ENCODE measurements at places on chromosomes 7 and 10.
A peak's percentile ranks its signal among the peaks of the same experiment; 100 is the strongest.

DNA sequence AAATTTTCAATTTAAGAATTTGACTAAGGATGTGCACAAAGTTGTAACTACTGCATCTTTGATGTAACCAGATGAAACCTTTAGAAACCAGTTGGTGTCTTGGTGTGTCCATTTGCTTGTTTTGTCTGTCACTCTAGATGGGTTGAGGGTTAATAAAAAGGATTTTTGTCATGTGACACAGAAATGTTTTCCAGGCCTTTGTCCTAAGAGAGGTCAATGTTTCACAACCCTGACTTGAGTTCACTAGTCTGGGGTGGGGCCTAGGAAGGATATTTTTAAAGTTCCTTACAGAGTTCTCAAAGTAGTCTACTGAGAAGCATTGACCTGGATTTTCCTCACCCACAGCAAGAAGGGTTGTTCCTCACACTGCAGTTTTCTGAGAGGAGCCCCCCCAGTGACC lies 90.3 kb downstream of the HERPUD2 start:
- DNase-seq, result no peak

GRCh38 chr10:23966504-23967051 lies 242.4 kb upstream of the KIAA1217 start:
- no peak for DNase-seq

DNA sequence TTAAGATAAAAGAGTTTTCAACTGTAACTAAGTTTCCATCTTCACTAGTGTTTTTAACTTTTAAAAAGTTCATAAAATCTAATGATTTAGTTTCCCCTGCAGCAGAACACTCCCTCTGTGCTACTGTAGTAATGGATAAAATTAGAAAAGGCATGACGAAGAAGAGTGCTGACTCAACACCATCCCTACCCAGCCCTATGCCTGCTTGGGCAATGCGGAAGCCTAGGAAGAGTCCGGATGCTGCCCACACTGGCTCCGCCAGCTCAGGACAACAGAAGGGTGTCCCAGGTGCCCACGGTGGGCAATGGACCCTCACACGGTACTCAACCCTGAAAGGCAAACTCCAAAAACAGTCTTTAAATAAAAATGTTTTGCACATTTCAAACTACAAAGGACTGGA lies 118.2 kb downstream of the LARP4B start:
- DNase-seq, result no peak

GRCh38 chr7:29415215-29415614 lies 148.4 kb upstream of the PRR15 start:
- DNase-seq, result no peak

DNA sequence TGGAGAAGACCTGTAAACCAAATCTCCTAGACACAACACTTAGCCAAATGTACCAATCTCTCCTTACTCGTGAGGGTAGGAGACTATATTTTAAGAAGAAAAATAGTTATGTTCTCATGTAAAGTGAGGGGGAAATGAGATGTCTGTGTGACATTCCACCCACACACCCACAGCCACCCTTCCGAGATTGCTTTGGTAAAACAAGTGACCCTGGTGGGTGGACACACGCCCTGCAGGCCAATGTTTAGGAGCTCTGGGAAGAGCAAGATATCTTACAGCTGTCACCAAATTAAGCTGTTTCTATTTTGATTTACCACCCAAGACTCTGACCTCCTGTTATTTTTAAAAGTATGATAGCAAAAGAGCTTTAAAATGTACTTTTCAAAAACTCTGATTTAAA lies 147.2 kb upstream of the PFKP start:
- no peak for DNase-seq

GRCh38 chr10:127942811-127943210 lies 35.9 kb downstream of the PTPRE start:
- no peak for DNase-seq

GRCh38 chr10:44965651-44966097 lies 6.1 kb downstream of the RASSF4 start:
- peak; percentile 13 for DNase-seq

DNA sequence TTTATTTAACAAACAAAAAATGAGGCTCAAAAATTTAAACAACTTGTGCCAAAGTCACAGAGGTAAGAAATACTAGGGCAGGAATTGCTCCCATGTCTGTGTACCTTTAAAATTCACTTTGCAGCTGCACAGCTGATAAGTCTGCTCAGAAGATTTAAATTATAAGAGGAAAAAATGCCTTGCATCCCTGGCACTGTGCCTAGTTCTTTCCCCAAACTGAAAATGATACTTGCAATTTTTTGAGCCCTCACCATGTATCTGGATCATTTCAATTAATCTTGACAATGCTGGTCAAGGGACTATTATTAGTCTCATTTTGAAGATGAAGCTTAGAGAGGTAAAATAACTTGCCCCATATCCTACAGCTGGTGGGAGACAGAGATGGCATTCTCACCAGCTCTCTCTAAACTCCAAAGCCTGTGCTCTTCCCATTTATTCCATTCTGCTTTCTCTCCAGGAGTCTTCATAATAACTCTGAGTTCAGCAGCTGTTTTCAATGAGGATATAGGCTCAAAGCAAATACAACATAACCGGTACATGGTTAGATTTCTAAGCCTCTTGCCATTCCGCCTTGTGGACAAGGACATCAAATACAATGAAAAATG lies 350.5 kb upstream of the LRRTM3 start:
- no peak for DNase-seq

DNA sequence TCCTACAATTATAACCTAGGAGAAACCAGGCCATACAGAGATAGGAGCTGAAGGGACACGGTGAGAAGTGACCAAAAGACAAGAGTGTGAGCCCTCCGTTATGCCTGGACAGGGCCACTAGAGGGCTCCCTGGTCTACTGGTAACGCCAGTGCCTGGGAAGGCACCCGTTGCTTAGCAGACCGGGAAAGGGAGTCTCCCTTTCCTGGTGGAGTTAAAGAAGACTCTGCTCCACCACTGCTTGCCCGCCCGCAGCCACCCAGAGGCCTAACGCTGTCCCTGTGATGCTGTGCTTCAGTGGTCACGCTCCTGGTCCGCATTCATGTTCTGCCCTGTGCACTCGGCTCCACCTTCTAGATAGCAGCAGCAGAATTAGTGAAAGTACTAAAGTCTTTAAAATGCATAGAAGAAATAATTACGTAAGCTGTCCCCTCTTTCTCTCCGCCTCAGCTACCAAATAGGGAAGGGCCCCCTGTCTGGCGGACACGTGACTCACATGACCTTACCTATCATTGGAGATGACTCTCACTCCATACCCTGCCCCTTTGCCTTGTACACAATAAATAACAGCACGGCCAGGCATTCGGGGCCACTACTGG lies 34.8 kb downstream of the GRID2IP start:
- DNase-seq, result peak; percentile 28

DNA sequence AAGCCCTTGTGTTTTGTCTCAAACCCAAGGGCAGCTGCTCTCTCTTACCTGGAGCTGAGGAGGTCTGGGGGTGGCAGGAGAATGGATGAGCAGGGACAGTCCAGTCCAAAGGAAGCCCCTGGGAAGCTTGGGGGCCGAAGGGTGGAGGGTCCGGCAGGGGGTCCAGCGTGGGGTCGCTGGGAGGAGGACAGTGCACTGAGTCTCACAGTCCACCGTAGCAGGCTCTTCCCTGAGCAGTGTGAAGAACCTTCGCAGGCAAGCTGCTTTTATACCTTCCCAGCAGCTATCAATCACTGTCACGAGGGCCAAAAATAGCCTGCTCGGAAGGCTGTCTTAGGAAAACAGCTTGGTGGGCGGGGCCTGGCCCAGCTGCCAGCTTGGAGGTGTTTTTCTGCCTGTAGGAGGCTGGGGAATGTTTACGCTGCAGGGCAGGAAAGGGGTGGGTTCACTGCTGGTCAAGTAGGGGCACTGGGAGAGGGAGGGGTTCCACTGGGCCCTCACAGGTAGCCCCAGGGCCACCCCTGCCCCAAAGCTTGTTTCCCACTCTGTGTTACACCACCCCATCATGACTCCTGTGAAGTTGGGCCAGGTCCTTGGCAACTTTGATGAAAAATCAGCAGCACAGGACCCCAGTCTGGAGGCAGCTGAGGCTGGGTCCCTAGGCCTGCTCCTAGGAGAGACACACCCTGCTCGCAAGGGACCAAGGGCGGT lies at the start of gene DEPP1:
DEPP1 (minus strand) TSS at position 240 of the 711 bp plus-strand sequence. CDS start 779 bp downstream, outside the sequence.
- peak; percentile 71 for DNase-seq

- no peak for DNase-seq
These were observed 11.3 kb downstream of the PI4K2A start for GRCh38 chr10:97651773-97652172.

GRCh38 chr10:108789919-108790318 lies 1133.4 kb downstream of the XPNPEP1 start:
- DNase-seq, result no peak

- DNase-seq, result no peak
These were observed 59.9 kb upstream of the AQP1 start for GRCh38 chr7:30851651-30852307.

DNA sequence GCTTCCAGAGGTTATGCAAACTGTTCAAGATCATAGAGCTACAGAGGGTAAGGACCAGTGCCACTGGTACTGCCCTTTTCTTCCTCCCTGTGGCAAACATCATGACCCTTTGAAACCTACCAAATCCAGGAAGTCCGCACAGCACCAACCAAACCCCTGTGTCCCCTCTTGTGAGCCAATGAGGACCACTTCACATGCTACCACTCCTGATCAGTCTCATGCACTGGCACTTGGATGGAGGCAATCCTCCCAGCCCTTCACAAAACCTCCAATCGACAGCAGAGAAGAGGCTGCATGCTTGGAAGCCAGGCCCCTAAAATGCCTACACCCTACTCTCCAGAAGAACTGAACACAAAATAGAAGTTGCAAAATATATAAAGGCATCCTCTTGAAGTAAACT lies 248.0 kb downstream of the TNS3 start:
- no peak for DNase-seq

DNA sequence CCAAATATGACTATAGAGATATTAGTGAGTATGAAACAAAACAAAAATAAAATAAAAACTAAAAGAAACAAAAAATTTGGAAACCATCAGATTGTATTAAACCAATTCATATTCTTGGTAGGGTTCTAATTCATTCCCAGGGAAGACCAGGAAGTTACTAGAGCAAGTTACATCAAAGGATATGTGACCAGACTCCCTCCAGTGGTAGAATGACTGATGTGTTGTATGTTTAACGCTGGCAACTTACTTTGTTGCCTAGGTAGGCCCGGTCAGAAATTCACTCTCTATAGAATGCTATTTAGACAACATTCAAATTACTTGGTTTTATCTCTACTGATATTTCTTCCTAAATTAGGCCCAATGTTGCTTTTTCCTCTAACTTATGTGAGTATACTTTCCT lies 5.2 kb downstream of the PHYHIPL start:
- peak; percentile 0 for DNase-seq

DNA sequence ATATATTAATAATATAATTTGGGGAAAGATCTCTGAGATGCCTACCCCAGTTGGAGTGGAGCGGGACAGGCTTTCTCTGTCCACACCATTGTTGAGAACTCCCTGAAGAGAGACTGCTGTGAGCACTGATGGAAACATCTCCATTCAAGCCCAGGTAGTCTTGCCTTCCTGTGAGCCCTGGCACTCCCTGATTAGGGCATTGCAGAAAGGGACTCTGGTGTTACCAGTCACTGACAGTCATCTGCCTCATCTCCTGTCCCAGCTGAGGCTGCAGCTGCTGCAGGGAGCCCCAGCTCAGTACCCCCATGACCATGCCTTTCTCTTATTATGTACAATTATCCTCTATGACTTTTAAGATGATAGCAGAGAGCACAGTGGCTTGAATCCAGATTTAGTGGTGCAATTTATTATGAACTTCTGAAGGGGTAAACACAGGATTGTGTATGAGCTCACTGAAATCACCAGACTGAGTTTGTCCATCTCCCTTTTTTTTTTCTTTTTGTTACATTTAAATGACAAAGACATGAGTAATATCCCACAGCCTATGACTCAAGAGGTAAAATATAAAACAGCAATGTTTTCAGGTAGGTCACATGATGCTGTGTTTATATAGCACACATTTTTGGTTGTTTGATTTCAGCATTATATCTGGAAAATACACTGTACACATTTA lies 236.9 kb downstream of the SLC25A13 start:
- DNase-seq, result no peak

- DNase-seq, result no peak
These were observed 8.0 kb downstream of the COA1 start for GRCh38 chr7:43721193-43721806.

- DNase-seq, result no peak
These were observed 23.1 kb downstream of the AGAP3 start for GRCh38 chr7:151109094-151110048.

GRCh38 chr7:22855049-22855392 lies 32.4 kb upstream of the TOMM7 start:
- no peak for DNase-seq

DNA sequence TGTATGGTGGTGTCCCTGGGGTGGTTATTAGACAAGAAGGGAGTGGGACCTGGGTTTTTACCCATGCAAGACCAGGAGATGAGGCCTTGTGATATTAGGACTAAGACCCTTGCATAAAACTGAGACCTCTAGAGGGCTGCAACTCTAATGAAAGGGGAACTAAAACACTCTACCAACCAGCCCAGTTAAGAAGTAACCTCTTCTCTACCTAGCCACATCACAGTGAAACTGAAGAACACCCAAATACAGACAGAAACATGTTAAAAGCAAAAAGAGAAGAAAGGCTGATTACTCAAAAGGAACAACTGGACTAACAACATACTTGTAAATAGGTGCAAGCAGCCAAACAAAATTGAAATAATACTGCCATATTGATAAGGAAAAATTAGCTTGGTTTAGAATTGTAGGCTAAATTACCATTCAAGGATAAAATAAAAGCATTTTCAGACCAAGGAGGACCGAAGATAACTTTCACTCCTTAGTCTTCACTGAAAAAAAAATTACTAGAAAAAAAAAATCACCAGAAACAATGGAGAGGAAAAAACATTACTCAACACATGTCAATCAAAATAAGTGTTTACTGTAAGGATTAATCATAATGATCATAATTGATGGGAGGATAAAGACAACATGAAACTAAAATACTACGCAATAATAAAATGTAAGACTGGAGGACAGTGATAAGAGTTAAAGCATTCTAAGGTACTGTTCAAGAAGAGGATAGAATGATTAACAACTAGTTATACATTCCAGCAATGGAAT lies 27.6 kb downstream of the ERLIN1 start:
- DNase-seq, result no peak

GRCh38 chr7:8131694-8132605 lies 130.0 kb downstream of the ICA1 start:
- DNase-seq, result no peak

GRCh38 chr10:55822096-55822495 lies 539.0 kb downstream of the ZWINT start:
- no peak for DNase-seq

GRCh38 chr7:151553356-151553755 lies 33.7 kb upstream of the RHEB start:
- DNase-seq, result no peak

All from NCI-H524 (cell line).